ENCODE measurements at places on chromosomes 3 and 15.

DNA sequence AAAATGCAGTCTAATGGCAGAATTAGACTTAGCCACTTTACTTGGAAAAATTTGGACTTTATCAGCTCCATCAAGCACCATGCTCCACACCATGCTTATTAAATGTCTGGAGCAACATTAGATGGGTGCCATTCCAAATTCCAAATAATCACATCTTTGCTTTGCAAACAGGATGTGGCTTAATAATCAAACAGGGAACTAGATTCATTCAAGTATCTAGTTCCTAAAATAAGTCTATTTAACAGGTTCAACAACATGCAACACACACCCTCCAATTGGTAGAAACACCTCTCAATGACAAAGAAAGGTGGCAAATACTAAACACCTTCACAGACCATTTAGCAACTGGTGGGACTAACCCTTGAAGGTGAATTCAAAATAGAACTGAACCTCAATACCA, 3.5 kb downstream of the HEXA start:
- no peaks in the 10 kb centered on the region for H3K27me3 ChIP-seq
- no peaks in the 10 kb centered on the region for H3K36me3 ChIP-seq
- no peak overlapping the region for H3K4me3 ChIP-seq
- no peak for DNase-seq
- no peak overlapping the region for H3K27ac ChIP-seq

DNA sequence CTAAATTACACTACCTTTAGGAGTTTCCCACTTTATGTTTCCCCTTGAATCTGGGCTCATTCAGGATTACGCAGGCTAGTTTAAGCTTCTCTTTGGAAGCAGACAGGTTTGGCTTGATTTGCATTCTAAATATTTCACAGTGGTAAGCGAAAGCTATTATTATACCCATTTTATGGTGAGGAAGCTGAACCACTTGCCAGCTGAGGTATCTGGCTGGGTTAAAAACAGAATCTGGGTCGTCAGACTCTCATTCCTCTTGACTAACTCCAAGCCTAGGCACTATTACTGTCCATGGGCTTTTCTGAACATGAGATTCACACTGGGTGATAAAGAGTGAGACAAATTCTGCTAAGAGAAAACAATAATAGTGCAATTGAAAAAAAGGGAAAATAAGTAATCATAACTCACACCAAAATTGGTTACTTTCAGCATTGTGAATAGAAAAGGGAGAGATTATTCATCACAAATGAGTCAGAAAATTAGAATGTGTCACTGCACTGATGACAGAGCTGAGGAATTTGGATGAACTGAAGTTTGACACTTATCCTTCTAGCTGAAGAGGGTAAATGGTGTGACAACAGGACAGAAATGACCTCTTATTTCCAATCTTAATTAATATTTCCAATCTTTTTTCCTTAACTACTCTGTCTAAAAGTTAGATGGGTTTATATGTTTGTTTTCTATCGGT, 211.3 kb downstream of the TIGIT start:
- H3K4me1 ChIP-seq: peaks cover 91% of the 10 kb centered on the region
- no peak overlapping the region for H3K4me3 ChIP-seq
- H3K36me3 ChIP-seq: no peaks in the 10 kb centered on the region
- peak overlapping the region; percentile 80 for H3K27ac ChIP-seq
- DNase-seq: no peak

GRCh38 chr15:76337696-76338485, 1.3 kb downstream of the ISL2 start:
- no peak for DNase-seq
- peaks cover 4% of the 10 kb centered on the region for H3K36me3 ChIP-seq
- H3K4me1 ChIP-seq: peaks cover 25% of the 10 kb centered on the region
- H3K27ac ChIP-seq: peak overlapping the region; percentile 24

DNA sequence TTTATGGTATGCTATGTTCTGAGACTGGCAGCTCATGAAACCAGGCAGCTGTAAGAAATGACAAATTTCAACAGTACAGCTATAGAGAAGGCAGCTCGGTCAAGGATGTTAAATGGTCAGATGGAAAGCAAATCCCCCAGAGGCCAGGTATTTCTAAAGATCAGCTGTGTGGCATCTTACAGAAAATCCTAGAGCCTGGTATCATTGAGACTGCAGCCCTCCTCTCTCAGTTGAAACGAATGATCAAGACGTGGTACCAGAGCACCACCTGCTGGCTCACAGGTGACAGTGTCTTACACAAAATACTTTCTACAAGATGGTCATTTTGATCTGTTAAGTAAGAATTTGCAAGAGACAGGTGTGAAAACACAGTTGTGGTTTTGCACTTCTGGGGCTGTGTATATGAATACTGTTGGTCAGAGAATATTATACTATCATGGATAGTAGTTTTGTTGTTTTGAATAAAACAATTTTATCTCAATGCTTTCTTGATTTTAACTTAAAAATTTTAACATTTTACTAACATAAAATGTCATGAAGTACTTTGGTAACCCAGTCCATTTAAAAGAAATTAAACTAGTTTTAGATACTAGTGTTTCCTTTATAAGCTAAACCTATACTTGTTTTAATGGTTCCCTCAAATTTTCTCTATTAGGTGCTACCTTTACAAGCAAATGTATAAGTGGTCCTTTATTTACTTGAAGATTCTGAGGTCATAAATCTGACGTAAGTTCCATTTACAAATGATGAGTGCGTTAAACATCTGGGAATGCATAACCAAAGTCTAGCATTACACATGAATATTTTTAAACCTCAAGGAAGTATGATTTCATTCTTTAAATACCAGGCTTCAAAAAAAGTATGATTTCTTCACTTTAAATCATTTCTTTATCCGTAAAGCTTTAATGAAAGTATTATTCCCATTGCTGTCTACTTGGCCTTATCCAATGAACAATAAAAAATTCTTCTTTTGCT, 121.8 kb downstream of the PDZRN3 start:
- peaks cover 8% of the 10 kb centered on the region for H3K27me3 ChIP-seq
- DNase-seq: peak; percentile 56
- H3K27ac ChIP-seq: no peak overlapping the region
- no peaks in the 10 kb centered on the region for H3K4me1 ChIP-seq

Measured in HCT116 (cell line).